ENCODE measurements at places on chromosomes 11 and 22.

- DNase-seq = no peak
These were observed 12.9 kb upstream of the WT1 start for GRCh38 chr11:32448232-32448631.

DNA sequence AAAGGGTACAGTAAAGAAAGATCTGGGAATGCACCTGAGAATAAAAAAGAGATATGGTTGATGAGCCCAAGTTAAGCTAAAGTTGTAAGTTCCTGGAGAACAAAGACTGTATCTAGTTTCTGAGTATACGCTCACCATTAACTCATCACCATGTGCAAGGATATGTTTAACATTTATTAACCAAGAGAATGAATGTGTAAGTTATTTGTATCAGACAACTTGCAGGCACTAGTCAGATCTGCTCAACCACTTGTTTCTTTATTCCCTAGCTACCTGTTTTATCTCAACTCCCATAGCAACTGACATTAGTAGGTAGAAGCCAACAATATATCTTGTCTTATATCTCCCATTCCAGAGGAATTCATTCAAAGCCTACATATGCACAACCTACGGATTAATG is 74.9 kb upstream of the KCNA4 start:
- no peak for DNase-seq

GRCh38 chr11:88367310-88367709 is 29.8 kb upstream of the CTSC start:
- DNase-seq = no peak

- no peak for DNase-seq
These were observed 125.7 kb downstream of the PARVA start for GRCh38 chr11:12503039-12503484.

- no peak for DNase-seq
These were observed 175.1 kb downstream of the LRRC4C start for GRCh38 chr11:41284354-41284753.

GRCh38 chr11:77909277-77909676 is 85.2 kb downstream of the INTS4 start:
- DNase-seq = no peak

DNA sequence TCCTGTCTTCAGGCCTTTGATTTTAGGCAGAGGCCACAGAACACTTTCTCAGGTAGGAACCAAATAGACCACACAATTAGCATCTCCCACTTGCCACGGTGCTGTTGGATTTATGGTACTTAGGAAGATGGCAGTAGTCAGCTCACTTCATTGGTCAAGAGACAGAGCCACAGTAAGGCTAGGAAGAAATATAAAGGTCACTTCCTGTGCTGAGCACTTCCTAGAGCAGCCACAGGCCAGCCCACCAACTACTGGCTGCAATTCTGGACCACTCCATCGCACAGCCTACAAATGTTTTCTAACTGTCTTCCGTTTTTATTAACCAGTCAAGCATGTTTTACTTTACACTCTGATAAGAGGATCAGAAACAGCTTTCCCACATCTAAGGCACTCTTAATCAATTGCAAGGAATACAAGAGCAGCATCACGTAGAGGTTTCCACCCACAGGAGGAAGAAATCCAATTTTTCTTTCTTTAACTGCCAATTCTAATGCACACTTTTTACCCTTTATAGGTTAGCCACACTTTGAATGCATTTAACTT is 54.7 kb downstream of the ABTB2 start:
- DNase-seq = no peak

Data from stimulated activated CD8-positive, alpha-beta memory T cell treated with anti-CD3 and anti-CD28 coated beads, Interleukin-4, amount 100 ng/mL, for 4 hours (primary cell).